Psoas muscle (tissue), 8 donors: ENCODE measurements at places on chromosomes 2 and 18. TPM values are rescaled to one million over a fixed set of nuclear protein-coding genes. Genes with fewer than 3 reads are reported as not detected.

DNA sequence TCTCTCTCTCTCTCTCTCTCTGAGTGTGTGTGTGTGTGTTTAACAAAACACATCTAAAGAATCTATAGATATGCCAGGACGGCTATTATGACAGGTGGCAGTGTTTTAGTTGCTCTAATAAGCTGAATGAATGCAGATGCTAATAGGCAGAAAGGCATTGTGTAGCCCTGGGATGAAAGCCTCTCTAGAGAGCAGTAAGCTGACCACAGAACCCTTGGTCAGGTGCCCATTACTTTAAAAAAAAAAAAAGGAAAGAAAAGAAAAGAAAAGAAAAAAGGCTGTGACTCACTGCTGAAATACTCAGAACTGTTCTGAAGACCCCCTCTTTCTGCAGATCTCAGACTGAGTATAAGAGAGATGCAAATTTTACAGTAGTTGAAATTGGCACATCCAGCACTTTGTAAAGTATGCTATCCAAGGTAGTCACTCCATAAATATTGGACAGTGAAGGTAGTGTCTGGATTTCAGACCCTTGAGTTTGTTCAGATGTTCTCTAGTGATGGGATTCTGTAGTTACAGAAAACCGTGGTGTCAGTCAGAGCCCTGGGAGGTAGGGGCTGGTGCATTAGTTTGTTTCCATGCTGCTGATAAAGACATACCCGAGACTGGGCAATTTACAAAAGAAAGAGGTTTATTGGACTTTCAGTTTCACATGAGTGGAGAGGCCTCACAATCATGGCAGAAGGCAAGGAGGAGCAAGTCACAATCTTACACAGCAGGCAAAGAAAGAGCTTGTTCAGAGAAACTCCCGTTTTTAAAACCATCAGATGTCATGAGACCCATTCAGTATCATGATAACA lies 30.9 kb downstream of the OSBPL6 start:
- no peak for DNase-seq

- DNase-seq: no peak
Measured at GRCh38 chr2:26901326-26902183, 53.6 kb downstream of the DPYSL5 start.

DNA sequence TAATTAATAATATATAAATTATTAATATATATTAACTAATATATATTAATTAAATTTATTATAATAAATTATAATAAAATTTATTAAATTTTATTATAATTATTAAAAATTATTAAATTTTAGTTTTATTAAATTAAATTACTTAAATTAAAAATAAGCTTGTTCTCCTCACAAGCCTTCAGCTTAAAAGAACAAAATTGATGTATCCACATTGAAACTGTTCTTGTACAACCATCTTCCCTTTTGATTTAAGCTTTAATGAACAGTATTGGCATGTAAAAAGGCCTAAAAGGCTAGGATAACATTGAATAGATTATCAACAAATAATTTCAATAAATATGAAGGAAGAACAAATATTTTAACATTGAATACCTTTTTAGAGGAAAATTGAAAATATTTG lies 62.4 kb upstream of the XIRP2 start:
- no peak for DNase-seq

DNA sequence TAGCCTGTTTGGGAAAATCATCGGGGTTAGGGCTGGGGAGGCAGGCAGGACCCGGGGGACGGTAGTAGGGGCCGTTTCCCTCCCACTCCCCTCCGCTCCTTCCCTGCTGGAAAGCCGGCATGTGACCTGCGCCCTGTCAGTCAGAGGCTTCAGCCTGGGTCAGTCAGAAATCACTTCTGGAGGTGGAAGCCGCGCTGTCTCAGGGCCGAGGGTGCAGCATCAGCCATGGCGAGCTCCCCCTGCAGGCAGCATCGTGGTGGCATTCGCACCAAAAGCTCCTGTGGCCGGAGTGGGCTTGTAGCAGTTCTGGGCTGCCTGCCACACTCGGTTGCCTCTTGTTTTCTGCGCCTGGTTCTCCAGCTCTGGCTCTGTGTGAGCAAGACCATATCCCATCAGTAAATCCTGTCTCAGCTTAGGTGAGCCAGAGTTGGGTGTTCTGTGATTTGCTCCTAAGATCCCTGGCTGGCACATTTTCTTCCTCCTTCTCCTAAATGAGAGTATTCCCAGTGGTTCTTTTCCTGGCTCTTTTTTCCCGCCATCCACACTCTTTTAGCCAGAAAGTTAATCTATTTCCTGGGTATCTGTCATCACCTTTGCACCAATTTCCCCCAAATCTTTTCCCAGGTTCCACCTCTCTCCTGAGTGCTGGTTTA lies 123.9 kb upstream of the CD302 start:
- peak; percentile 54 for DNase-seq

- no peak for DNase-seq
Measured at GRCh38 chr18:35862119-35862640, 110.3 kb upstream of the RMP24 start.

DNA sequence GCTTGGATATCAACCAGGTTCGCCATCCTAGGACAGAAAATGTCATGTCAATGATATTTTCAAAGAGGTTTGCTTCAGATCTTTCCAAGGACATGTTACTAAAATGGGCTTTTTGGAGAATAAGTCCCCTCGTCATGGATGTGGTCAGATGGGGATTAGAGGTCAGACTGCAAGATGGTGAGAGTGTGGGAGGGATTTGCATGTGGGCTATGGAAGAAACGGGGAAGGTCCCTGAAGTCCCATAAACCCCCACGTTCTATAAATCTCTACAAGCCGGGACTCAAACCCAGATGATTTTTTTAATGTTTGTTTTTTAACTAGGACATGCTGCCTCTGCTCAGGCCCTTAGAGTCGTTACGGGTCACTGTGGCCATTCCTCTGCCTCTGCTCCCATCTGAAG lies 37.7 kb upstream of the IGFBP5 start:
- DNase-seq: no peak

DNA sequence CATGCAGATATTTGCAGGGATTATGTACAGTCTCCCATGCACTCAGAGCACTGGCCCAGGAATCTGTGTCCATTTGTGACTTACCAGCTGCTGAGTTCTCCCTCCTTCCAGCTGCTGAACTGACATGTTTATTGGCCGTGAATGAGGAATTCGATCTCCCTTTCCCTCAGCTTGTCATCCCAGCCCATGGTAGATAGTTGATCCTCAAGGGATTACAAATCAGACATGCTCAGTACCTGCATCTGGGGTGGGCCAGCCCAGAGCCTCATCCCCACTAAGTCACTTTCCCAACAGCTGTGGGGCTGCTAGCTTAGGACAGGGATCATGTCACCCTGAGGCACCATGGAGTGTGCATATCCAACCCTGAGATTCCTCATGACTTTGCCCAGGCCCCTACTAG lies 1284.9 kb upstream of the LRRTM1 start:
- no peak for DNase-seq

- no peak for DNase-seq
Measured at GRCh38 chr2:99689145-99689742, 199.4 kb upstream of the REV1 start.

DNA sequence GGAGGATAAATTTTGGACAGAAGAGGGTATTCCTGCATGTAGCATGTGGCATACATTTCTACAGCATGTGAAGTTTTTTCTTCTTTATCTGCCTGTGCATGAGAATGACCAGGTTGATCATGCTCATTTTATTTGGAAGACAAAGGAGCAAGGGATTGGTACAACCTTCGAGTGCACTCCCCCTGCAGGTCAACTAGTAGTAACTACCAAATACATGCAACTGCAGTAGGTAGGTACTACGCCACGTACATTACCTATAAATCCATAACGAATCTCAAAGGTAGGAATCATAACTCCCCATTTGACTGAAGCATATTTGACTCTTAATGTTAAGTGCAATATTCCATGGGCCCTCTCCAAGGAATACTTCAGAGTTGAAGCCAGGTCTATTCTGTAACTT lies 763.9 kb downstream of the TSN start:
- DNase-seq: no peak

- no peak for DNase-seq
Measured at GRCh38 chr2:64023485-64024258, 4.4 kb upstream of the VPS54 start.

GRCh38 chr2:221553333-221553732 lies 18.8 kb downstream of the EPHA4 start:
- no peak for DNase-seq

The HAUS1 gene
- 5.7 TPM for total RNA-seq

The OTOF gene
- 1.6 TPM for total RNA-seq

The SUCLG1 gene
- total RNA-seq: 112 TPM

The DPYSL5 gene
- total RNA-seq: not detected

The CACNB4 gene
- total RNA-seq: 1.1 TPM

The SULT1C2 gene
- total RNA-seq: not detected

The GCKR gene
- not detected for total RNA-seq
